ENCODE measurements at places on chromosomes 5 and 9.

GRCh38 chr5:144219869-144220268 lies 49.2 kb downstream of the KCTD16 start:
- no peak for DNase-seq

DNA sequence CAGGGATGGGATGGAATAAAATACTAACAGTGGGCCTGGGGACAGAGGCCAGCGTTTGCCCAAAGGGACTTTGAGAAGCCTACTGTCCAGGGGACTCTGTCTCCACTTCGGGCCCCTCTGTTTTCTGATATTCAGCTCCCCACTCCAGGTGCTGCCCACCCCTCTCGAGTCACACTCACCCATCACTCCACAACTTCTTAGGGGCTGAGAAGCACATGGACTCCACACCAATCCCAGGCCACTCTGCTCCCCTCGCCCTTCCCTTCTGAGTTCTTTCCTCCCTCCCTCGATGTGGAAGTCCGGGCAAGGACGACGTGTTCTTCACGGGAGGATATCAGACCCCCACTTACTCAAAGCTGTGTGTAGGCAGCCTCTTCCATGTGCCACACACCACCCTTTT lies 124.5 kb downstream of the BARX1 start:
- DNase-seq, result no peak

DNA sequence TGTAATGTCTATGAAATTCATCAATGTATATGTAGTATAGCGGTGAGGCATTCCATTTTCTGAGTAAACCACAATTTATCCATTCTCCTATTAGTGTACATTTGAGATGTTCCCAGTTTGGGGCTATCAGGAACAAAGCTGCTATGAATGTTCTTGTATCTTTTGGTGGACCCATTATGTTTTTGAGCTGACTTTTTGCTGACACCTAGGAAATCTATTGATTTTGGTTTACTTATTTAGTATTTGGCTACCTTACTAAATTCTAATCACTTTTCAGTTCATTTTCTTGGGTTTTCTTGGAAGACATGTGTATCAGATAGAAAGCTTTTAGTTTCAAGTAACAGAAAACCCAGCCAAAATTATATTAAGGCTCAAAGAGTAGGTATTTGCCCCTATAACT lies 13.7 kb downstream of the NSG2 start:
- no peak for DNase-seq

DNA sequence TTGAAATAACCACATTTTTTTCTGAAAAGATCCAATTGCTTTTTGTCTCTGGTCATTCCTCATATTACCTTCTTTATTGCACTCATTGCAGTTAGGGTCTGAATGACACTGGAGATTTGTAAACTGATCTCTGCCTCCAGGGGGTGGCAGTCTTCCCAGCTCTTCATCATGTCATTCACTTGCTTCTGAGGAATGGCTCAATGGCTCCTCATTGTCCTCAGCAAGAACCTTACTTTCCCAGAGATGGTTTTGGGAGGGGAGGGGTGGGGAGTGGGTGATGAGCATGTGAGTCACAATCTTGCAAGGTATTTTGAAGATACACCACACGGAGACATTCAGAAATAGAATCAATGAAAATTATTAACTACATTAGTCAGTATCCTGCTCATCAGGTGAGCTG lies 159.8 kb upstream of the GAS1 start:
- no peak for DNase-seq

- no peak for DNase-seq
These were observed 95.1 kb downstream of the ARL15 start for GRCh38 chr5:54215233-54215736.

GRCh38 chr9:84759300-84759750 lies 89.8 kb downstream of the NTRK2 start:
- no peak for DNase-seq

GRCh38 chr5:139027150-139027549 lies 152.0 kb upstream of the LRRTM2 start:
- no peak for DNase-seq

DNA sequence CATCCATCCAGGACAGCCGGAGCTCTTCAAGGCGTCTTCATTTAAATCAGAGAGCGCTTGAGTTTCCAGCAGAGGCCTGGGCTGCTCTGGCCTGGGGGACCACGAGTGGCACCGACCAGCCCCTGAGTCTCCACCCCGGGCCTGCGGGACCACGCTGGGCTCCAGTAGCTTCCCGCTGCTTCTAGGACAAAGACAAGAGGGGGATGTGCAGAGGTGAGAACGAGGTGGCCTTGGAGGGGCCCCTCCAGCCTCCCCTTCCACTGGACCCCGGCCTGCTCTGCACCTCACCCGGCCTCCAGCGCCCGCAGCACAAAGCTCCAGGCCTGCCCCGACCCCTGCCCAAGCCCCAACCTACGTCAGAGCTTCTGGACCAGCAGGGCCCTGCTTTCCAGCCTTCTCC lies 81.6 kb downstream of the IRX2 start:
- DNase-seq, result no peak

DNA sequence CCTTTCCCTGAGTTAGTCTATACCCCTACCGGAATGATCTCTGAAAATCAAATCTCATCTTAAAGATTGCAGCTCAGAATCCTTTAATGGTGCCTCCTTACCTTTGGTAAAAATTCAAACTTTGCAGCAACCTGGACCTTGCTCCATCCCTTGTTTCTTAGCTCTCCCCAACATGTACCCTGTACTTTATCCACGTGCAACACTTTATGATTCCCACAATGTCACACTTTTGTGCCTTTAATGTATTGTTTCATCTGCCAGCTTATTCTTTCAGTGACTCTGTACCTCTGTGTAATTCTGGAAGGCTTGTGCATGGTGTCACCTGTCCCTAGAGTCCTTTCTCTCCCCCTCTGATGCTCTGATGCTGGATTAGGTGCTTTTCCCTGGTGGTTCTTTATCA lies 9.5 kb downstream of the ACO1 start:
- DNase-seq, result no peak

GRCh38 chr9:37511016-37512010 lies 25.6 kb downstream of the POLR1E start:
- DNase-seq, result no peak

- DNase-seq, result no peak
These were observed 162.1 kb downstream of the ARL15 start for GRCh38 chr5:54148067-54148845.

DNA sequence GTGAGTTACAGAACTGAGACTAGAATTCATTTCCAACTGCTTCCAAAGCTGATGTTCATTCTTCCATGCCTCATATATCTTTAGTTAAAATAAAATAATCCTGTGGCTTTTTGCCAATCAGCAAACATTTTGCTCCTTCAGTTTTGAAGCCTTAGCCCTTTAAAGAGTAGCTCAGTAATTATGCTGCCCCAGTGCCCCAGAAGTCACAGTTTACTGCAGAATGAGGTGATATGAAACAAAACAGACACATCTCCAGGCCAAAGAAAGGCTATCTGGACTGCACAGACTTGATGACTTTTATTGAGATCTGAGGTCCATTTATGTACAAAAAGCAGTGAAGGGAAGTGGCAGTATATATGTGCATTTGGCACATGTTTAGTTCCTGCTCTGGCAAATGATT lies 285.8 kb upstream of the ZNF462 start:
- DNase-seq, result no peak

DNA sequence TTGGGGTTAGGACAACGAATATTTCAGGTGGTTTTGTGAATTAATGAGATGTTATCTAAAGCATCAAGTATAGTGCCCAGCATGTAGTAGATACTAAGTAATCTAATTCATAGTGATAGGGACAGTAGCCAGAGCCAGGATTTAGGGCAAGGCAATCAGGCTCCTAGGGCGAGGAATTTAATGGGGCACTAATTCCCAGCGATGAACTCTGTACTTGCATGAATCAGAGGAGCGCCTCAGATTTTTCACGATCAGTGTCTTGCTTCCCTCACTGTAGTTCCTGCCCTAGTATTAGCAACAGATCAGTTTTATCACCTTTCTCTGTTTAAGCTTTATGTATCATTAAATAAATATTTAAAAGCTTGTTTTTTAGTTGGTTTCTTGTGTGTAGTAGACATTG lies 3.1 kb downstream of the AGGF1 start:
- no peak for DNase-seq

GRCh38 chr5:88671106-88671504 lies 211.9 kb downstream of the MEF2C start:
- DNase-seq, result no peak

DNA sequence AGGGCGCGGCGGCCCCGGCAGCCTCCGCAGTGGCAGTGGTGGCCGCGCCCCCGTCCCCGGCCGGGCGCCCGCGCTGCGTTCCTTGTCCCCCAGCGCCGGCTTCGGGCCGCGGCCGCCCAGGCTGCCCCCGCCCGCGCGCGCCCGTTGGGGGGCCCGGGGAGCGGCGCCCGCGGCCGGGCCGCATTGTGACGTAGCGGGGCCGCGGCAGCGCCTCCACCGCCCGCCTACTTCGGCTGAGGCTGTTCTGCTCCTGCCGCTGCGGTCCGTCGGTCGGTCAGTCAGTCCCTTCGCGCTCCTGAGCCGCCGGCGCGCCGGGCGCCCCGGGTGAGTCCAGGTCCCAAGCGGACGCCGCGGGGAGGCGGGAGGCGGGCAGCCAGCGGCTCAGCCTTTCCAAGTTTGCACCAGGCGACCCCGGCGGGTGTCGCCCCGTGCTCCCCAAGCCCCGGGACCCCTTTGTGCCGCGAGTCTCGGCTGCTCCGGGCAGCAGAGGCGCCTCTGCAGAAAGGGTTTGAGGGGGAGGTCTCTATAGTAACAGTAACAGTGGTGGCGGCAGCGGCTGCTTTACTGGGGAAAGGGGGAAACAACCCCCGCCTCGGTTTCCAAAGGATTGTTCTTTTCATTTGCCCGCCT lies at the start of gene SNCAIP:
SNCAIP (plus strand) TSS at position 277 of the 630 bp plus-strand sequence. CDS start 78,898 bp downstream, outside the sequence.
- DNase-seq, result no peak

- DNase-seq, result no peak
These were observed 204.7 kb downstream of the TTLL11 start for GRCh38 chr9:121888438-121888775.

DNA sequence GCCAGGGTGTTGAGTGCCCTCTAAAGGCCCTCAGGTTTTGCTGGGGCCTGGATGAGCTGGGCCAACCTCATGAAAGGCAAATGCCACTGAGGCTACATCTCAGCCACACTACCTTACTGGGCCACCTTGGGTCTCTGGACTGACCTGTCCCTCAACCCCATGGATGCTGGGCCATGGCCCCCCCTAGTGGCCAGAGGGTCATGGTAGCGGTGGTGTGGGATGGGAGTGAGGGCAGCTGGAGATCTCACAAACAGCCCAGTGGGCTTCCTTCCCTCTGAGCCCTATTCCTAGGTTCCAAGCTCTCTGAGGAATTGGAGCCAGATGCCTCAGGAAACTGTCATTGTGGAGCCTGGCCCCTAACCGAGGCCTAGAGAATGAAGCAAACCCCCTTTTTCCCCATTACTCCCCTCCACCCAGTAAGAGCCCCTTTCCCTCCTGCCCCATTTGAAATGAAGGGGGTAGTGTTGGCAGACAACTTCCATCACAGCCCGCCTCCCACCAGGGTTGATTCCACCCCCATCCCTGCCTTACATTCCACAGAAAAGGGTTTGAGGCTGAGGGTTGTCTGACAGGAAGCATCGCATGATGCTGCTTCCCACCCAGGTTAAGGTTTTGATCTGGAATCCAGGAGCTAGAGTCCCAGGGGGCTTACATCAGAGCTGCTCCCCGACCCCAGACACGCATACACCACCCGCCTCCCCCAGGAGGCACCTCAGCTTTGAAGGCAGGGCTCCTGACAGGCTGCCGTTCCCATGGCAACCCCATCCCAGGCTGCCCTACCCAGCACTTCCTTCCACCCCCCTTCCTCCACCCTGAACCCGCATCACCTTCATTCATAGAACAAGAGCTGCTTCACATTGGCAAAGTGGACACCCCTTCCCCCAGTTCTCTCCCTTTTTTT lies 63.9 kb downstream of the PCDH1 start:
- peak; percentile 38 for DNase-seq

GRCh38 chr9:127154390-127155191 lies 32.2 kb upstream of the ANGPTL2 start:
- no peak for DNase-seq

DNA sequence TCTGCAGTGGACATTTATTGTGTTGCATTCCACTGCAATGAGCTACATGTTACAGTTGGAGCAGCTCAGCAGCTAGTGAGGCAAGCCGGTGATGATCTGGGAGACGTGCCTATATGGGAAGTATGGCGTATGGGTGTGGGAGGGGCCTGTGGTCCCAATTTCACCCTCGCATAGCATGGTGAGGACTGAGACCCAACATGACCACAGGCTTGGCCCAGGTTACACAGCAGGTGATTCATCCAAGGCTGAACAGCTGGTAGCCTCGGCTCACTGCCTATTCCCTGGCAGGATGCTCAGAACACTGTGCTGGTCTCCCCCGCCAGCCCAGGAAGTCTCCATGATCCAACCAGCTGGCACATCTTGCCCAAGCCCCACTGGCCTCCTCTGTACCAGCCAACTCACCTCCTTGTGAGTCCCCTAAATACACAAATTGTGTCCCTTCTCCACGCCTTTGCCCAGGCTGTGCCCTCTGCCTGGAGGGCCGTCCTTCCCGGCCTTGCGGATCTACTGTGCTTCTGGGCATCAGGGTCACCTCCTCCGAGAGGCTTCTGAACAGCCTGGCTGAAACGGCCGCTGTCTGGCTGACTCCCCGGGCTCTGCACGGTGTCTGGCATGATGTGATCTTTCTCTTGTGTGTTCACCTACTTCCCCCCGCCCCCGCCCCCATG lies 81.4 kb downstream of the NSUN2 start:
- DNase-seq, result no peak
